ENCODE measurements at places on chromosomes 4 and X.

- DNase-seq = peak; percentile 51
Measured at GRCh38 chr4:152500800-152501434, 35.0 kb downstream of the FBXW7 start.

DNA sequence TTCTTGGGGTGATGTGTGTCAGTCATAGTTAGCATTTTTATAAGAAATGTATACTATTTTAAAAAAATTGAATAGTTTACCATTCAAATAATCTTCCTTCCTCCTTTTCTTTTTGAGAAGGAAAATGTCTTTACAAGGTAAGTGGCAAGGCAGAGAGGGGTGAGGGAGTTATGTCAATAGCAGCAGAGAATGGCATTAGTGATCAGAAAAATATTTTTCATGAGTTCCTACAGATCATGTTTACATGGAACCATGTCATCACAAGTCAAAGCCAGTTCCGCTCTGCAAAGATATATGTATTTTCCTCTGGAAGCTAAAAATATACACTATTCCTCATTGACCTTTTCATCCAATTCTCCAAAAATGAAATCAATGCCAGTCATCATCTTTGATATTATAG, 67.3 kb downstream of the PTPN13 start:
- DNase-seq = no peak

DNA sequence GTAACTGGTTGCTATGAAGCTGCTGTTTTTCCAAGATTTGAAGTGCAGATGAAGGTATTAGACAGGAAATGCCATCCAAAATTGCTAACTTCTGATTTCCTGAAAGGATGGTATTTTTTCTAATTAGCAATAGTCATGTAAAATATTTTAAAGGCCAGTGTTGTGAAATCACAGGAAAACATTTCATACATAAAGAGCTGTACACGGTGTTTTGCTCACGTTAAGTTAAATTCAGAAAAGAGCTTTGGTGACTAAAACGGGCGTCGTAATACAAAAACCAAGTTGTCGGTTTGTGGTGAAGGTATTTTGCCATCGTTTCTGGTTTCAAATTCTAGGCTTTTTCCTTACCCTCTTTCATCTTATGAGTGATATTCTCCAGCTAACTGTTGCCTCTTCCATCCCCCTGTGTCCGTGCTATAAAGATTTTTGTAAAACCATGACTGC, 39.8 kb downstream of the AFF1 start:
- no peak for DNase-seq

- no peak for DNase-seq
Measured at GRCh38 chrX:69362354-69362753, 141.8 kb upstream of the NALF2 start.

DNA sequence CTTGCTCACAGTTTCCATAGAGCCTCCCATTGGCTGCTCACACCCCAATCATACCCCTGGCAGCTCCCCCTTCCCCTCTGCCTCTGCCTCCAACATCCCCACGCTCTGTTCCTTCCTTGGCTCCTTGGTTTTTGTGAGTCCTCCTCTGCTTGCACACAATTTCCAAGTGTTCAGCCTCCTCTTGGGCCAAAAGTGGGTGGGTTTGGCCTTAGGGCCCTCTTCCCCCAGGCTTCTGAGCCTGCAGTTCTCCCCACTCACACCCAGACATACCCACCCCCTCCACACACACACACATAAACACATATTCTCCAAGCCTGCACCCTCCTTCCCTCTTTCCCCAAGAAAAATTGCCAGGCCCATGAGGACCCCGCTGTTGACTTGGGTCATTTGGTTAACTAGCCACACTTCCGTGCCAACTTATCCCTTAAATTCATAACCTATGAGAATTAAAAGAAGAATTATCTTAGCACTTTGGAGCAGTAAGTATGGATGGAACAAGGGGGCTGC, 4.5 kb downstream of the APLN start:
- no peak for DNase-seq

DNA sequence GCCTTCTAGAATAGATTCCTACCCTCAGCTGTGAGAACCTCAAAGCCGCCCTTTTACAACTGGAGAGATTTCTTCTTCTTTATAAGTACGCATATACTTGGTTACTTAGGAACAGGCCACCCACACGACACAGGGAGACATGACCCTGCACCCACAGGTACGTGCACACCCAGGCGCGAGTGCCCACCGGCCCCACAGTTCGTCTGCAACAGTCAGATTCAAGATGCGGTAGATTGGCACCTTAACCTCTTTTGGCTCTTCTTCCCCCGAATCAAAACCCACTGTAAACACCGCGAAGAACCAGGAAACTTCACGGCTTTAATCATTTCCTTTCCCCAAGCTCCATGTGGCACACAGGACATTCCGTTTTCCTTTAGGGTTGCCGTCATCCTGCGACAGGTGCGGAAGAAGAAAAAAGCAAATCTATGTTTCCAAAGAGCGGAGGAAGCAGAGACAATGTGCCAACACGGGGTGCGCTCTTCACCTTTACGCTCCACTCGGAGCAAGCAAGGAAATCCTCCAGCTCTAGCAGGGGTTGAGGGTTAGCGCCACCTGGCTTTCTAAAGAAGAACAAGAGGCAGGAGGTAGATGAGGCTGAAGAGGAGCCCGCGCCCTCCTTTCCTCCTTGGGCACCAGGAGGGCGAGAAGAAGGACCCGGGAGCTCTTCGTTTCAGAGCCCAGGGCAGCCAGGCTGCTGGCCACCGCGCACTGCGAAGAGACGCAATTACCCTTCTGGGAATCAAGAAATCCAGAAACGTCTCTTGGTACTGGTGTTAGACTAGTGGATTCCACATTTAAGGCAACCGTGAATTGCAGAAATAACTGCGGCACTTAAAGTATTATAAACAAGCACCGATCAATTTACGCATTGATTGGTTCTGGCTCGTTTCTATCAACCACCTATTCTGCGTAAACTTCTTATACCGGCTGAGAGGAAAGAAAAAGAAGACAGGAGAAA, 35.7 kb downstream of the HAND2 start:
- no peak for DNase-seq

DNA sequence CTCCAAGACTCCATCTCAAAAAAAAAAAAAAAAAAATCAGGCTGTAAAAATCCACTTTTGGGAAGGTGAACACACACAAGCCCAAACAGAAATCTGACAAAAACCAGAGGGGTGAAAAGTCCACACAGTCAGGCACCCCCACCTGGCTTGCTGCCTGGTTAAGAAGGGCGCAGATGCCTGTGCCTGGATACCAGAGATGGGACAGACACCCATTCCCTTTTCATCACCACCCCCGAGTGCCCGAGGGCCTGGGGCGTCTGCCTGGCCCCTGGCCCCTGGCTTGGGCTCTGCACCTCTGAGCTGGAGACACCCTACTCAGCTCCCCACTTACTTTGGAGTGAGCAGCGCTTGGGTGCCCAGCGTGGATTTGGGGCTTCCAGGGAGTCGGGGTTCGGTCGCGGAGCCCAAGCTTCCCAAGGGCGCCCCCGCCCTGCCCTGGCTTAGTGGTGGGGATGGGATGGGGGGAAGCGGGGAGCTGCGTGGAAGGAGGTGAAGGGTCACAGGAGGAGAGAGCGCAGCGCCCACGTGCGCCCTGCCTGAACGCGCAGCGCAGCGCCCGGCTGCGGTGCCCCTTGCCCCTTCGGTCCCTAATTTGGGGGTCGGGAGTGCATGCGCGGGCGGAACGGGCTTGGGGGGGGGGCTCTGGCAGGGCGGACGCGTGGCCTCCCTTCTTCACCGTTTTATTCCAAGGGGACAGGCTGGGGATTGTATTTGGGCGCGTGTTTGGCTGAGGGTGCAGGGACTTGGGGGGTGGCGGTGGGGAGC, 11.3 kb downstream of the SHOX start:
- no peak for DNase-seq

DNA sequence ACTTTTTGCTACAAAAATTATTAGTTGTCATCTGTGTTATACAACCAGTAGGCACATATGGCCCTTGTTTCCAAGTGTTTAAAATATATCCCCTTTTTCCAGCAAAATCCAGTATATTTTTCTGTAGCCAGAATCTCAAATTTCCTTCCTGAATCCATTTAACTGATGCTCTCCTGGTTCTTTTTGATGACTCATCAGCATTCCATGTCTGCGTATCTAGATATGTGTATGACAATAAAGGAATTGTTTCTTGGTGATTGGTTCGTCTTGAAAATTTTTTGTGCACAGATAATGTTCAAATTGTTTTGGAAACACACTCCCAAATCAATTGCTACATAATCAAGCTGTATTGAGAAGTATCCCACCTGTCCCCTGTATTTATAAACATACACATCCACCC, 98.3 kb downstream of the ITM2A start:
- no peak for DNase-seq

GRCh38 chrX:7146703-7147412, 654 bp upstream of the STS start:
- no peak for DNase-seq

DNA sequence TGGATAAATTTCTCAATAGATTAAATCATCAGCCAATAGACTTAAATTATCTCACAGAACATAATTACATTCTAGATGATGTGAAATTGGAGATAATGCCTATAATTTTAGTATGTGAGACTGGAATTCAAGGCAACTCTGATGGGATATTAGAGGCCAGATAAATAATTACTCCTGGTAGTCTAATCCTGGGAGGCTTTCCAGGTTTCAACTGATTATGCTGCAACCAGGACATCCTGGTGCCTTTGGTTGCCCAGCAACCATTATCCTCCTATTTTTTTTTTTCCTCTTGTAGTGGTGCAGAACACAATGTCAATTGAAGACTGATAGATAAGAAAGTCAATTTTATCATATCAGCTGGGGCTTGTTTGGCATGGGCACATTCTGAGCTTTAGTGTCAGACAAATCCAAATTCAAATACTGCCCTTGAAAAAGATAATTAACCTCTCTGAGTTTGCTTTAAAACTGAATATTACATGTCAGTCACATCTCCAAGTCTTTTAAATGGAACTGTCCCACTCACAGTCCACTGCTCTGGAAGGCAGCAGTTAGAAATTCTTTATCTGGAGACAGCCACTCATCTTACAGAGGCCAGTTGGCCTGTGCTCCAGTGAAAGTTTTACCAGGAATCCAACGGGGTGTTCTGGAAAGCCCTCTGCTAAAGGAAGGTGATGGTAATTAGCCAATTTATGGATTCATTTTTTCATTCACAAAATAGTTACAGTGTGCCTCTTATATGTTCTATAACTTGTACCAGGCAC, 95.3 kb upstream of the GUCY1A1 start:
- DNase-seq = no peak

- no peak for DNase-seq
Measured at GRCh38 chr4:52640808-52641565, 18.1 kb downstream of the USP46 start.

GRCh38 chr4:10687526-10687925, 3.0 kb upstream of the CLNK start:
- DNase-seq = no peak

- no peak for DNase-seq
Measured at GRCh38 chr4:15469402-15470127, at the start of gene CC2D2A. TSS of gene CC2D2A (plus strand) at chr4:15469882. CDS start at chr4:15475933, 6,051 bp downstream.

DNA sequence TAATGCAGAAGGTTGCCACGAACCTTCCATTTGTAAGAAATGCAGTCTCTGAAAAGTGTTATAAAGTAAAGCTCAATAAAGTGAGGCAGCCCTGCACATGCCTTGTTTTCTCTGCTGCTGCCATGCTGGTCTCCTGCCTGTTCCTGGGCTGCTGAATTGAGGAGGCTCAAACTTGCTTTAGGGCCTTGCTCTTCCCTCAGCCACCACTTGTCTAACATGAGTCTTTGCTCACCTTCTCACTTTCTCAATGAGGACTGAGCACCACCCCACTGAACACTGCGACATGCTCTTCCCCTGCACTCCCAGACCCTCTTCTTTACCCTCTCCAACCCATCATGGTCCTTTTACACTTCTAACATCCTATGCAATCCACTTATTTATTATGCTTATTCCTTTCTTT, 25.2 kb upstream of the MFAP3L start:
- DNase-seq = no peak

- DNase-seq = no peak
Measured at GRCh38 chr4:89324671-89325070, 17.1 kb upstream of the GPRIN3 start.

DNA sequence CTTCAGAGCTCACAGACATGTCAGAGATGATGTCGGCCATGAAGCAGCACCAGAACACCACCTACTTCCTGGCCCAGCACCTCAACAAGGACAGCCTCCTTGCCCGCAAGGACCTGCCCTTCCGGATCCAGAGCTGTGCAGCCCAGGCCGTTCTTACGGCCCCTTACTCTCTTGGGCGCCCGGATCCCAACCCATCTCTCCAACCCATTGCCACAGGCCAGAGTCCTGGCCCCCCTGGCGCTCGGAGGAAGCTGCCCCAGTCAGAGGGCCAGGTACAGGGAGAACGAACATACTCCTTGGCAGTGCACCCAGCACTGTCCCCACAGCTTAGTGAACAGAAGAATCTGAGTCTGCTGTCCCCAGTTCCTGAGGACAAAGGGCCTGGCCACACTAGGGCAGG, 27.9 kb upstream of the PRPS1 start:
- DNase-seq = no peak

- no peak for DNase-seq
Measured at GRCh38 chrX:70044541-70045245, 5.0 kb downstream of the AWAT2 start.

GRCh38 chr4:38150766-38151165, 190.6 kb downstream of the PTTG2 start:
- DNase-seq = no peak

DNA sequence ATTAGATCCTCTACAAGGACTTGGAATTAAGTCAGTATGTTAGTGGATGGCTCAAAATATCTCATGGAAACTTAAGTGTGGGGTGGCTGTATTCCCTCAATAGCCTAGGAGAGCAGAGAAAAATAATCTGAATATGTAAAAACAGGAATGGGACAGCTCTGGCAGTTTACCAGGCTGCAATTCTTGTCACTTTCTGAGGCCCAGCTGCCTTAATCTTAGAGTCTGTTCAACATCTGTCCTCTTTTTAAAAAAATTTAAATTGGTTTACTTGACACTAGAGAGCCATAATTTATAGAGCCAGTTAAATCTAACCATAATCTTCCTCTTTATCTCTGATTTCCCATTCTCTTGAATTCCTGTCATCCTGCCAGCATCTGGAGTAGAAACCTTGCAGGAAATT, 109.2 kb upstream of the CXCL13 start:
- DNase-seq = no peak

DNA sequence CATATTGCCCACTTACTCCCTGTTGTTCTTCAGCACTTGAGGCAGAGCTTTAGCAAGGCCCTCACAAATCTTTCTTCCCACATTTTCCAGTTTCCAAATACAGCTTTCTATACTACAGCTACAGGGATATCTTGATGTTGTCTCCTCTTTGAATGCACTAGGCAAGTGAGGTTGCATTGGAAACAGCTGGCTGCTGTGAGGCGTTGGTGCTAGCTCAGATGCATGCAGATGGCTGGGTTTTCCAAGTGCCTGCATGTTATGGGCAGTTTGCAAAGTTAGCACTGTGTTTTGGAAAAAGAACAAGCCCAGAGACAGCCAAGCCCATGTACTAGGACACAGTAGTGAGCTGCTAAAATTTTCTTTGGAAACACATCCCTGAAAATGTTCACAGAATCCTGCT, 315.1 kb upstream of the RASGEF1B start:
- DNase-seq = no peak

DNA sequence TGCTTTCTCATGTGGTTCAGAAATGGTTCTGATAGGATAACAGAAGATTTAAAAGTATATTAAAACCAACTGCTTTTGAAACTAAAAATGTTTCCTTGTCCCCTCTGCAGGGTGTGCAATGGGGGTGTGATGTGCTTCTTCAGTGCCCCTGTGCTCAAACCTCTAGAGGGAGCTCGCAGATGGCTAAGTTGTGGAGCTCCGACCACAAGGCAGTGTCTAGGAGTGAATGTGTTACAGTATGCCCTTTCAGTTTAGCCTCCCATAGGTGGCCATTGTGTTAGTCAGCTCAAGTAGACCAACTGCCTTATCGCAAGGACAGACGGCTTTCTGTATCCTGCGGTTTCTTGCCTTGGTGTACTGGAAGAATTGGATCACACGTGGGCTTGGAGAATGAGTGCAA, 130.5 kb downstream of the TENT5D start:
- DNase-seq = no peak

Measured in HS-27A (cell line).